ENCODE measurements at places on chromosomes 2 and 18.

GRCh38 chr18:11591957-11592356 lies 17.4 kb upstream of the SLC35G4 start:
- DNase-seq, result no peak

DNA sequence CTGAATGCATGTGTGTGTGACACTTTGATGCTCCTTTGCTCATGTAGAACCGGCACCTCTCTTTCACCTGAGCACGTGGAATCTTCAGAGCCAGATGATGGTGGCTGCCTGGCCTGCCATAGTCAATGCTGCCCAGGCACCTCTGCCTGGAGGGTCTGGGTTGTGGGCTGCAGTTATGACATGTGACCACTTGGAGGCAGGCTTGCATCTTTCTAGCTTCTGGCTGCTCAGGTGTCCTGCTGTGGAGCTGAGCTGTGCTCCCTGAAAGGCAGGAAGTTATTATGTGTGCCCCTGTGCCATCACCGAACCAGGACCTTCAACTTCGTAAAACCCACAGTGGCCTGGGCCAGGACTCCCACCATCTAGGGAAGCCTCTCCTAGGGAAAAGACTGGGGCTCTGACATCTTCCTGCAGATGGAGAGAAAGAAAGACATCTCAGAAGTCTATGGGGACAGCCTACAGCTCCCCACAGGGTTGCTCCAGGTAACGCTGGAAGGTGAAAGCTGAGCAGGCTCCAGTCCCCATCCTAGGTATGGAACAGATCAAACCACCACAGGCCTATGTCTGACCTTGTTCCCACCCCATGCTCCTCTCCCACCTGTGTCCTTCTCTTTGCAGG lies 30.2 kb downstream of the PSD4 start:
- peak; percentile 20 for DNase-seq

GRCh38 chr2:43358410-43359201 lies 132.2 kb upstream of the ZFP36L2 start:
- DNase-seq, result no peak

GRCh38 chr2:46353509-46353908 lies 56.3 kb downstream of the EPAS1 start:
- DNase-seq, result no peak

GRCh38 chr18:76356666-76357065 lies 138.4 kb downstream of the ZNF516 start:
- no peak for DNase-seq

DNA sequence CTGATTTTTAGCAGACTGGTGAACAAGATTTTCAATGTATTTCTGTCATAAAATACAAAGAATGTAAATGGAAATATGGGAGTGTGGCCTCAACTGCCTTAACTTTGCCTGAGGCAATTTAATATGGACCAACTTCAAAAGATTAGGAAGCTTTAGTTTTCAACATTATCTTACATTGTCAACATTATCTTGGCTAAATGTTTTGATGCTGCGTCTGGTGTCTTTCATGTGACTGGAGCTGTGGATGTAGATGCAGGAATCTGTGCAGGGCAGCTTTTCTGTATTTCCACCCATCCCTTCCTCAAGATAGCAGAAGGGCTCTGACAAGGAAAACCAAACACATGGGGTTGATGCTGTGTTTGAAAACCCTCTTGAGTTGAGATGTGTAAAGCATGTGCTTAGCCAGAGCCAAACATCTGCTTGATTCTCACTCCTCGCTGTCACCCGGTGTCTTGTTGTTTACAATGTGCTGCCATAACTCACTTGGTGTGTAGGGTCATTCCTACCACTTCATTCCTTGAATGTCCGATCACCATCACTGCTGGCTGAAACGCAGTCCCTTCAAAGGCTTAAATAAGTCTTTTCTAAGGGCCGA lies 33.0 kb downstream of the COPS8 start:
- DNase-seq, result no peak

- DNase-seq, result no peak
Measured at GRCh38 chr2:159131914-159132281, 154.6 kb downstream of the WDSUB1 start.

- no peak for DNase-seq
Measured at GRCh38 chr2:240919161-240919781, 13.1 kb downstream of the CROCC2 start.

DNA sequence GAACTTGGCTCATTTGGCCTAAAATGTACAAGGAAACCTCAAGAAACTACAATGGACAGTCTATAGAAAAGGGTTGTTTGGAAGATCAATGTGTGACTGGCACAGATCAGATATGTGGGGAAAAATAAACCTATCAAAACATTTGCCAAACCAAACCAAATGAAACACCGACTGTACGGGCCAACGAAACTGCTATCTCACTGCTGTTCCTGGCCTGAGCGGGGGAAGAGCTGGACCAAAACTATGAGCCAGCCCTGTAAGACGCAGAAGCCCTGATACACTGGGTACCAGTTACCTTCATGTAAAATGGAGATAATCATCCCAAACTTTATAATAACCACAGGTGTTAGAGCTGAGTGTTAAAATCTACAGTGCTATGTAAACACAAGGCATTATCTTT lies 11.7 kb downstream of the CDC42EP3 start:
- DNase-seq, result no peak

DNA sequence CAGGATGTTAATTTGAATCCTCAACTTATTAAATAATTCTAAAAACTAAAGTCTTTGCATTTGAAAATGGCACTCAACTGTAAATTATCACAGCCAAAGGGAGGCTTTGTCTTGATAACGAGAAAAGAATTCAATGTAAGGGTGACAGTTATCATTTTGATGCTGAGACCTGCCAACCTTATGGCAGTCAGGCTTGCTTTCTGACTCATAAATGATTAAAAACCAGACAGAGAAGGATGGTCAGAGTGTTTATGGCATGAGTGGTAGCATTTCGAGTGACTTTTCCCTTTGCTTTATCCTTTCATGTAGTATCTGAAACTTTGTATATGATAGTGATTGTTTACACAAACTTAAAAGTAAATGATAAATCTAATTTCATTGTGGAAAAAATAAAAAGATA lies 53.9 kb upstream of the EPC2 start:
- DNase-seq, result no peak

- no peak for DNase-seq
Measured at GRCh38 chr2:241469746-241470145, 38.6 kb downstream of the STK25 start.

- no peak for DNase-seq
Measured at GRCh38 chr2:157840568-157841156, 35.5 kb downstream of the ACVR1 start.

- DNase-seq, result no peak
Measured at GRCh38 chr2:163767097-163767496, 31.3 kb upstream of the FIGN start.

DNA sequence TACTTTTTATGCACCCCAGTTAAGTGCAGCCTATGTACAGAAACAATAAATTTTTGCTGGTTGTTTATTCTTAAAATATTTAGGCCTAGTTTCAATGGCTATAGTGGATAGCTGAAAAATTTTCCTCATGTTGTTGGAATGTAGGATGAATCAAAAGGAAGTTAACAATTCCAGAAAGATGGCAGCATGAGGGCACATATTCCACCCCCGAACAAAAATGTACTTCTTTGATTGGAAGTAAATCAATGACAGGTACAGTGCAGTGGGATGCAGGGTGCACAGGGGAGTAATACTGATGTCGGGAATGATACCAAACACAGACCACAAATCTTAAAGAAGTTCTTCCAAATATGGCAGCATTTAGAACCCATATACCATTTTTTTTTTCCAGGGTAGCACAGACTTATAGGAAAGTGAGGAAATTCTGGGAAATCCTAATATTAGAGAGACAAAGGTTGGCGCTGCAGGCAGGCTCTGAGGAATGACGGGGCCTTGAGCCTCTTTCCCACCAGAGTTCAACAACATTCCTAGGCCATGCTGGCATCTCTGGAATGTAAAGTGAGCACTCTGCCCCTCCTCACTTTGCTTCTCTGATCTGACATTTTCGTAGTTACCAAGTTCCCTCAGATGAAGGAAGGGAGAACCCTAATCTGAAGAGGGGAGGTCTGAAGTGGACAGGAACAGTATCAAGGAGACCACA lies 36.6 kb upstream of the IKZF2 start:
- no peak for DNase-seq

GRCh38 chr18:45156946-45157345 lies 458.3 kb upstream of the SLC14A2 start:
- no peak for DNase-seq

GRCh38 chr18:52451256-52451655 lies 111.3 kb downstream of the DCC start:
- DNase-seq, result no peak

DNA sequence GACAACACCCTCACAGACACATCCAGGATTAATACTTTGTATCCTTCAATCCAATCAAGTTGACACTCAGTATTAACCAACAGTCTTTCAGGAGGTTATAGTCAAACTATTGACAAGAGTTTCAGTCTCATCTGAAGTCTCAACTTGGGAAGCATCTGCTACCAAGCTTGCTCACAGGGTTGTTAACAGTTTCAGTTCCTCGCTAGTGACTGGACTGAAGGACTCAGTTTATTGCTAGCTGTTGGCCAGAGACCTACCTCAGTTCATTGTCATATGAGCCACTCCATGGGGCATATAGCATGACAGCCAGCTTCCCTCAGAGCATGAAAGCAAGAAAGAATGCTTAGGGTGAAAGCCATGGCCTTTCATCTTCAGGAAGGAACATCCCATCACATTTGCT lies 228.6 kb downstream of the EPHA4 start:
- no peak for DNase-seq

GRCh38 chr18:75024871-75025270 lies 184.1 kb downstream of the PTGR3 start:
- DNase-seq, result no peak

DNA sequence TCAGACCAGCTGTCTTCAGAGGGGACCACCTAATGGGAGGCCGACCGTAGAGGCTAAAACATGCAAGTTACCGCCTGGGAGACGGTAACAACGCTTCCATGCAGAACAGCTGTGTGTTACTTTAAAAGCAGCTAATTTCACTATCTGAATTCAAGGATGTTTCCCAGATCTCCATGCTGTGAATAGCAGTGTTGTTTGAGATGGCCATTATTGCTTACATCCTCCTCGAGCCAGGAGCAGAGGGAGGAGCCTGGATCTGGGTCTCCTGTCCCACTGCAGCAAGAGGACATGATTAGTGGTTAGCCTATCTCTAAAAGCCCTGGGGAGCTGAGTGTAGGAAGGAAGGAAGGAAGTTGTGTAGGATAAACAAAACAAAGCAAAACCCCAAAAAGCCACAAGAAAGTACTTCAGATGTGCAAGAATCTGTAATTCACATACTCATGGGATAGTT lies 50.9 kb downstream of the ACTR2 start:
- no peak for DNase-seq

- DNase-seq, result no peak
Measured at GRCh38 chr2:146041274-146041910, 1521.5 kb upstream of the ZEB2 start.

GRCh38 chr2:54416166-54416813 lies 39.8 kb upstream of the SPTBN1 start:
- no peak for DNase-seq

GRCh38 chr2:73072129-73072395 lies 550 bp upstream of the SFXN5 start:
- DNase-seq, result no peak

DNA sequence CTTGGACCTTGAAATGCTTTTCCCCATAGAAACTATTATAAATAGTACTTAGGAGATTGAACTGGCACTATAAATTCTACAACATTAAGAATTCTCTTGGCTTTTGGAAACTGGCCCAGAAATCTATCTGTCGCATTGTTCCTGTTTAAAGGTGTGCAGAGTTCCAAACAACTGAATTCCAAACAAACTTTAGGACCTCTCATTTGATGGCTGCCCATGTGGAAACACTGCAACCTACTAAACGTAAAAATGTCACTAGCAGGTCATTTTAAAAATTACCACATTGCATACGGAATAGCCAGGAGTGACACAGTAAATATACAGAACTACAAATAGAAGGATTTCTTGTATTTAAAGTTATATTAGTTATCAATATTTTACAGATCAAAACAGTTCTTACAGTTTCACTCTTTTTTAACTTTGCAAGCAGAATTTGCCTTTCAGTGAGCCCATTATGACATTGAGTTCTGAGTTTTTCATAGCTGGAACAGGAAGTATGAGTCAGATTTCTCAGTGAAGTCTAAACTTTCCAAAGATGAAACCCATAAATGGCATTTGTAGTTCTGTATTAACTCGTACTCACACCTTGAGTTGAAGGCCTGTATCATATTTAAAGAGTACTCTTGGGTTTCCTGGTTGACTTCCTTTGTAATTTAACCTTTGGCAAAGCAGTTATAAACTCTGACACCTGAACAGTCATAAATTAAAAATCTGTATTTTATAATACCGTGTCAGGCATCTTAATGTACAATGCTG lies 142.3 kb upstream of the BOD1L2 start:
- DNase-seq, result no peak

Data from NCI-H187 (cell line).